HT-29 (cell line): ENCODE measurements at places on chromosomes 1 and 21. TPM values are rescaled to one million over a fixed set of nuclear protein-coding genes. Genes with fewer than 3 reads are reported as not detected.
A peak's percentile ranks its signal among the peaks of the same experiment; 100 is the strongest.

GRCh38 chr1:55363268-55363667 is 148.1 kb upstream of the USP24 start:
- DNase-seq = no peak

- no peak for DNase-seq
Observed at GRCh38 chr1:14310476-14310875, 288.0 kb upstream of the KAZN start.

DNA sequence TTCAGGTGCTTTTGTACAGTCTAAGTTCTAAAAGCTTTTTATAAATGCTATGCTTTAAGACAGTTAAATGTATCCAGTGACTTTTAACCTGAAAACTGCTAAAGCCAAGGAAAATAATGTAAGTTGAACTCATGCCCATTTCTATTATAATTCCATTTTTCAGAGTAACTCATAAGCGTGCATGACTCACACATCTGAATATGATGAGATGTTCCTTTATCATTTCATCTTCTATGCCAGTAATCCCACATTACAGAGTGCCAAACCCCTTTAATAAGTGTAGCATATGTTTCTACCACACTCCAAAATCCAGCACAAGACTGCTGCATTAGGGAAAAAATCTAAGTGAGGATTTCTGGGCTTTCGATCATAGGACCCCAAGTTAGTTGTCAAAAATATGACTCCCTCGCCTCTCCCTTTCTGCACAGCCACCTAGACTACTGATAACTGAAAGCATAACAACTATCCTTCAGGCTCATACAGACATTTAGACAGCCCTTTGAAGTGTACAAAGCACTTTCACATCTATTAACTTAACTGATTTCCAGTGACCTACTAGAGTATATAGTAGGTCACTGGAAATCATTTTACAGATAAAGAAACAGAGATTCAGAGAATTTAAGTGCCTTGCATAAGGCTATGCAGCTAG is 45.3 kb downstream of the JAK1 start:
- no peak for DNase-seq

GRCh38 chr1:53913352-53914033 is 19.5 kb downstream of the DIO1 start:
- DNase-seq = no peak

GRCh38 chr1:223713546-223714420 is 1.4 kb downstream of the CAPN2 start:
- peak; percentile 44 for DNase-seq

RYR2 gene
- total RNA-seq = not detected in 2 replicates

SPATA46 gene
- not detected in 2 replicates for total RNA-seq
